ENCODE measurements at places on chromosomes 7 and 10. TPM values are rescaled to one million over a fixed set of nuclear protein-coding genes. Genes with fewer than 3 reads are reported as not detected.
A peak's percentile ranks its signal among the peaks of the same experiment; 100 is the strongest.

Gene MYH16
- not detected for total RNA-seq

Gene TRIM50
- 0.12 TPM for total RNA-seq

DNA sequence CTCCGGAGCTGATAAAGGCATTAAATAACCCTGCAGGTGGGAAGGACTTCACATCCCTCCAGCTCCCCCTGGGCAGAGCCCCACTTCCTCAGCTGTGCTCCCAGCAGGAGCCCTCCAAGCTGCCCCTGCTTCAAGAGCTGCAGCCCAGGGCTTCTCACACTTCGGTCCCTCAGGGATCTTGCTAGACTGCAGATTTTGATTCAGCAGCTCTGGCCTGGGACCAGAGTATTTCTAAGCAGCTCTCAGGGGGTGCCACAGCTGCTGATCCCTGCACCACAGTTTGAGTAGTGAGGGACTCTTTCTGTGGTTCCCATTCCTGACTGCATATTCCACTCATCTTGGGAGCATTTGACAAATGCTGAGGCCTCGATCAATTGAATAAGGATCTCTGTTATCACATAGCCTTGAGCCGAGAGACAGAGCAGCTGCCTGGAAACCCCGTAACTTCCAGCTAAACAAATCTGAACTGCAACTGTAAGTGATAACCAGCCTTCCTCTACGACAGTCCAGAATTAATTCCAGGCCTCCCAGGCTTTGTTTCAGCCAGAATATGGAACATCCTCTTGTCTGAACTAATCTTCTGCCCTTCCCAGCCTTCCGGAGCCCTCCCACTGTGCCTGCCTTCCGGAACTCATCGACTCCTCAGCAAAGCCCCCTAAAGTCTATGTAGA lies 161.4 kb downstream of the CCDC3 start:
- no peak for DNase-seq

DNA sequence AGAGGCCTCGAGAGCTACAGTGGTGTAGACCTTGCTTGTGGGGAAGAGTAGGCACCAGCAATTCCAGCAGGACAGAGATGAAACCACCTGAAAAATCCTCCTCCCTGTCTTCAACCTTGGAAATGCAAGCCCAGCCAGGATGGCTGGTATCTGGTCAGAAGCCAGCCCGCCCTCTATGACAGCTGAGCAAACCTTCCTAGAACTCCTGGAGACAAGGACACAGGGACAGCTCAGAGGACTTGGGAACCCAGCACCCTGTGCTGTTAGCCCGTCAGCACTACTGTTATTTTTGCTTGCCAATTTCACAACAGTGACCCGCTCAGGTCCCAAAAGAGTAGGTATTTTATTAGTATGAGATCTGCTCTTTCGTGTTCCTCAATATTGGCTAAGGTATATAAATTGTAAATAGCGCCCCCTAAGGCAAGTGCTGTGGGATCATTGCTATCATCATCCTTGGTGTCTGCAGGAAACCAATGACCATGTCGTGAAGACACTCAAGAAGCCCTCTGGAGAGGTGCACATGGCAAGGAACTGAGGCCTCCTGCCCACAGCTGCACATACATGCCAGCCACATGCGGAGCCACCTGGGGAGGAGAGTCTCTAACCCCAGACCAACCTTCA lies 156.5 kb upstream of the CHST15 start:
- DNase-seq = peak; percentile 34

Gene FOXI2
- total RNA-seq = 0.06 TPM

DNA sequence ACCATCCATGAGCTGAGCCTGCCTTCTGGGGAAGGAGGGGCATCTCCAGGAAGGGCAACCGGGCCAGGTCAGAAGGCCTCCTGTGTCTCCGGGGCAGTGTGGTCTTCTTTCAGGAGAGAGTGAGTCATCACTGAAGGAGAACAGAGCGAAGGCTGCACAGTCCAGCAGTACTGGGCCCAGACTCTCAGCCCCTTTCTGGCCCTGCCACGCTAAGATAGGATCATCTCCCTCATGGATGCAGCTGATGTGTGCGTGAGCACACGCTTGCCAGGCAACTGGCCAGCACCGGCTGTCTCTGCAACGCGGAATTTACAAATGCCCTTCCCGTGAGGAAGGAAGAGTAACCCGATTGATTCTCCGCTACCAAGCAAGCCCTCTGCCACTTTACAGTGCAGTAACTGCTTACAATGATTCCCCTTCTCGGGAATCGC lies 328.2 kb downstream of the TNS3 start:
- DNase-seq = peak; percentile 70

Gene MYL10
- not detected for total RNA-seq

Gene SYT15
- 3.3 TPM for total RNA-seq

Gene TRIL
- total RNA-seq = 1.3 TPM

Gene WASHC2C
- total RNA-seq = 50.1 TPM

- DNase-seq = no peak
Measured at GRCh38 chr10:29375888-29376287, 87.0 kb downstream of the LYZL1 start.

Gene IMPDH1
- 14.5 TPM for total RNA-seq

Gene SPDYE2
- not detected for total RNA-seq

Gene MEOX2
- total RNA-seq = 6.0 TPM

Gene PNLIPRP3
- total RNA-seq = not detected

Gene DLX6
- total RNA-seq = not detected

GRCh38 chr10:80498078-80498832 lies 39.4 kb upstream of the SH2D4B start:
- no peak for DNase-seq

DNA sequence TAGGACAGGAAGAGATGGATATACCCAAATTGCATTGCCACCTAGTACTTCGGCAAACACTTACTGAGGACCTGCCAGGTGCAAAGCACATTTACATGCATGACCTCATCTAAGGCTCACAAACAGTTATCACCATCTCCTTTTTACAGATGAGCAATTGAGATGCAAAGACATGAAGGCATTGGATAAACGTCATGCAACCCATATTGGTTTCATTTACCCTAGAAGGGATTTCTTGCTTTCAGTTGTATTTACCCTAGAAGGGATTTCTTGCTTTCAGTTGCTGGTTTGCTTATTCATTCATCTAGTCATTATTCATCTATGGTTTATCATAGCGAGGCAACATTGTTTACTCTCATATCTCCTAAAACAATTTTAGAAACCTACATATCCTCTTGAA lies 52.2 kb downstream of the STEAP1B start:
- DNase-seq = no peak

DNA sequence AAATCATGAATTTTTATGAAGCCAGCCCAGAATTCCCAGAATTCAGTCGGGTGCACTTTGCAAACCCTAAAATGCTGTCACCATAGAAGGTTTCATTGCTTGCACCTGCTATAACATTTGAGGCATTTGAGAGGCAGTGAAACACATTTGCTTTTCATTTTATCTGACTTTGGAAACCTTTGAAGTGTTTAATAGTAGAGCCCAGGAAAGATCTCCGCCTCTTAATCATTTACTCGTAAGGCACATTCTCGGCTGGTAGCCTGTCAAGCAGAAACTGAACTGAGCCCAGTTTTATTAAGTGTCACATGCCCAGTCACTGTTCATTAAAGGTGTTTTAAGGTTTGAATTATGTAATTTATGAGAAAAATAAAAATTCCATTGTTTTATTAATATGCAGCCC lies 247.6 kb downstream of the EMX2 start:
- DNase-seq = no peak

Gene CALML3
- total RNA-seq = not detected

Gene MYO1G
- 2.3 TPM for total RNA-seq

Data from right cardiac atrium (tissue), 5 donors.